WTC11 (cell line): ENCODE measurements at places on chromosomes 12 and 14. TPM values are rescaled to one million over a fixed set of nuclear protein-coding genes. Genes with fewer than 3 reads are reported as not detected.

PRIMA1 gene
- total RNA-seq = 3.9 to 4.9 TPM (median 4.1 TPM) in 3 replicates

GRCh38 chr14:24258548-24259265 lies 4.3 kb downstream of the TGM1 start:
- no peaks in the 10 kb centered on the region; the same call in 1 of the 2 replicates for H3K27me3 ChIP-seq
- no peak overlapping the region for H3K4me3 ChIP-seq
- no peak for DNase-seq
- H3K27ac ChIP-seq = no peak overlapping the region

DNA sequence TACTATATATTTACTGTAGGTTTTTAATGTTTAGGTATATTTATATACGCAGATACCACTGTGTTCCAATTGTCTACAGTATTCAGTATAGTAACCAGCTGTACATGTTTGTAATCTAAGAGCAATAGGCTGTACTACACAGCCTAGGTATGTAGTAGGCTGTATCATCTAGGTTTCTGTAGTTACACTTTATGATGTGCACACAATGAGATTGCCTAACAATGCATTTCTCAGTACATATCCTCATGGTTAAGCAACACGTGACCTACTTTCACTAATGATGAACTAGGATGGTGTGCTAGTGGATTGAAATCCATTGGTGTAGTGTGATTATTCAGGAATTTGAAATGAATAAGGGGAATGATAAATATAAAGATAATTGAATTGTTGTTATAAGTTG lies 77.7 kb downstream of the ETNK1 start:
- no peak for DNase-seq
- H3K27ac ChIP-seq = no peak overlapping the region
- H3K4me1 ChIP-seq = peaks cover 33% of the 10 kb centered on the region
- H3K27me3 ChIP-seq = no peaks in the 10 kb centered on the region
- H3K36me3 ChIP-seq = no peaks in the 10 kb centered on the region

DNA sequence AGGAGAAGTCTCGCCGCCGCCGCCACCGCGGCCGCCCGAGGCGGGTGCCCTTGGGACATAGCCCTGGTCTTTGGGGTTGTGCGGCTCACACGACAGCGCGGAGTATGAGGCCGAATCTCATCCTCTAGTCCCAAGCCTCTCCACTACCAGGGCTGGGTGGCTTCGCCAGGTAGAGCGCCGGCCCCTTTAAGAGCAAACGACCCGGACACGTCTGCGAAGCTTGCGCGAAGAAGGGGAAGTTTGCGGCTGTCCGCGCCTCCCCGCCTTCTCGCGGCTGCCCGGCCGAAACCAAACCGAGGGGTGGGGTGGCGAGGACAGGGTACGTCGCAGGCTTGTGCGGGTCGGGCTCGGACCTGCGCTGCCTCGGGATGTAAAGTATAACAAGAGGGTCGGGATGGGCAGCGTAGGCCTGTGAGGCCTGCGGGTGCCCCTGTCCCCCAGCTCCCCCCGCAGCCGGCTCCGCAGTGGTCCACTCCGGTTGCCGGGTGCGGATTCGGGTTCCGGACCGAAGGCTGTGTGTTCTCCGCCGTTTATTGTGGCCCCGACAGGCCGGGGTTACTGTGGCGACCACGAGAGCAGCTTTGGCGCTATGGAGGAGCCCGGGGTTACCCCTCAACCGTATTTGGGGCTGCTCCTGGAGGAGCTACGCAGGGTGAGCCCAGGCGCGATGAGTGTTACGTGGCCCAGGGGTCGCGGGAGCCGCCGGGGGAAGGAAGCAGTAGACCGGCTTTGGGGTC lies 33.3 kb downstream of the MIA2 start:
- peaks cover 29% of the 10 kb centered on the region for H3K4me1 ChIP-seq
- H3K36me3 ChIP-seq = peaks cover 16% of the 10 kb centered on the region
- peak; percentile 82 for DNase-seq
- H3K27me3 ChIP-seq = peaks cover 7% of the 10 kb centered on the region

DNA sequence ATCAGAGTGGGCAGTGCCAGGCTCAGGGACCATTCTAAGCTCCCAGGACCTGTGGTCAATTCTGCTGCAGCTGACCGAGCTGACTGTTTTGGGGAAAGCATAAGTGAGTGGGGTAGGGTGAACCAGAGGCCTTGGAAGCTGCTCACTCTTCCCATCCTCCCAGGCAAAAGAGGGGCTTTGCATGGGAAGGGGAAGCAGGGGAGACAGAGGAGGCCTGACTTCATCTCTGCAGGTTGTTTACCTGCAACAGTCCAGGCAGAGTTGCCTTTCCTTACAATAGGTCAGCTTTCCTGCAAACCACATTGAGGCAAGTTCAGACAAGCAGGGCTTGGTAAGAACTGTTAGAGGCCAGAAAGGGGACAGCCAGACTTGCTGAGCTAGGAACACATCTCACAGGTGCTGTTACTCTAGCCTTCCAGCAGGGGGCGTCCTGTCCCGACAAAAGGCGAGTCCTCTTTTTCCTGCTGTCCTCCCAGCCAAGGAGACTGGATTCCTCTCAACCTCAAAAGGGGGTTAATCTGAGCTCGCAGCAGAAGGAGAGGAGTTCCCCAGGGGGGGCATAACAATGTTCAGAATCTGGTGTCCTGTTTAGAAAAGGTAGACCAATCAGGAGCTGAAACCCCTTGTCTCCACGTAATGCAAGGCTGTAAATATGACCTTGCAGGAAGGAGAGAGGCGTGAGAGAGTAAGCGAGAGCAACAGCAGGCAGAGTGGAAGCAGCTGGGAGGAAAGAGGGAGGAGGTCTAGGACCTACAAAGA lies 4.3 kb upstream of the DHRS2 start:
- peaks cover 19% of the 10 kb centered on the region for H3K4me1 ChIP-seq
- H3K27me3 ChIP-seq = peaks cover 3% of the 10 kb centered on the region
- peaks cover 9% of the 10 kb centered on the region for H3K36me3 ChIP-seq
- H3K4me3 ChIP-seq = no peak overlapping the region
- no peak overlapping the region for H3K27ac ChIP-seq

GRCh38 chr14:74438351-74438915 lies 12.4 kb upstream of the SYNDIG1L start:
- DNase-seq = no peak
- H3K4me1 ChIP-seq = peaks cover 36% of the 10 kb centered on the region
- no peak overlapping the region for H3K4me3 ChIP-seq
- no peaks in the 10 kb centered on the region for H3K36me3 ChIP-seq
- no peaks in the 10 kb centered on the region for H3K27me3 ChIP-seq

DNA sequence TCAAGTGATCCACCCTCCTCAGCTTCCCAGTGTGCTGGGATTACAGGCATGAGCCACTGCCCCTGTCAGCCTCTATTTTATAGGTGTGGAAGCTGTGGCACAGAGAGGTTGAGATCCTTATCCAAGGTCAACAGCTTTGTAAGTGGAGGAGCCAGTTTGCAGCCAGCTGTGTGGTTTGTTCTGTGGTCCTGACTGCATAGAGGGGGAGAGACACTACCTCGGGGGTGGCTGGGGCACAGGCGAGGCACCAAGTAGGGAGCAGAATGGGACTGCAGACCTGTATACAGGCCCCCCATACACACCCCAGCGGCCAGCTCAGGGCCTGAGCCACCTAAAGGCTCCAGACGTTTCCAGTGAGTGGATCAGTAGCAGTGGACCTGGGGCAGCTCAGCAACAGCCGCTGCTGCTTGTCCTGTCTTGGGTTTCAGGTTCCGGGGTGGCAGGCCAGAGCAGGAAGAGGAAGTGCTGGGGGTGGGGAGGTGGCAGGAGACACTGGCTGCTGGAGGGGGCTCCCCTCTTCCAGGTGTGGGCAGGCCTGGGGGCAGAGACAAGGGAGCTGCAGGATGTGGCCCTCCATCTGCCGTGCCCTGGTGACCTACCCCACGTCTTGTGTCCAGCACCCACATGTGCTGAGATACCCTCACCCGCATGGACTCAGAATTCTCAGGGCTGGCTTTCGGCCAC lies 11.0 kb downstream of the ORAI1 start:
- no peaks in the 10 kb centered on the region for H3K27me3 ChIP-seq
- H3K4me3 ChIP-seq = no peak overlapping the region
- H3K4me1 ChIP-seq = peaks cover 29% of the 10 kb centered on the region
- no peak for DNase-seq

- H3K4me1 ChIP-seq = peaks cover 56% of the 10 kb centered on the region
- peak overlapping the region; percentile 86 for H3K4me3 ChIP-seq
- H3K27me3 ChIP-seq = no peaks in the 10 kb centered on the region; the same call in 1 of the 2 replicates
- H3K27ac ChIP-seq = peak overlapping the region; percentile 96; the same call in 1 of the 2 replicates
Observed at GRCh38 chr14:93113678-93114067, 2.1 kb downstream of the ITPK1 start.
